Stimulated activated CD8-positive, alpha-beta memory T cell treated with anti-CD3 and anti-CD28 coated beads, Interleukin-4, amount 100 ng/mL, for 1 hour (primary cell): ENCODE measurements at places on chromosomes 3 and 15.

- DNase-seq: no peak
Observed at GRCh38 chr15:91921188-91921842, 67.8 kb downstream of the SLCO3A1 start.

GRCh38 chr3:191963182-191963581 lies 502.2 kb downstream of the PYDC2 start:
- no peak for DNase-seq

GRCh38 chr3:70854108-70854507 lies 541.7 kb upstream of the MDFIC2 start:
- DNase-seq: no peak

GRCh38 chr3:73602170-73602569 lies 22.6 kb downstream of the PDZRN3 start:
- no peak for DNase-seq

GRCh38 chr3:65342084-65342683 lies 654.4 kb upstream of the ADAMTS9 start:
- DNase-seq: no peak

DNA sequence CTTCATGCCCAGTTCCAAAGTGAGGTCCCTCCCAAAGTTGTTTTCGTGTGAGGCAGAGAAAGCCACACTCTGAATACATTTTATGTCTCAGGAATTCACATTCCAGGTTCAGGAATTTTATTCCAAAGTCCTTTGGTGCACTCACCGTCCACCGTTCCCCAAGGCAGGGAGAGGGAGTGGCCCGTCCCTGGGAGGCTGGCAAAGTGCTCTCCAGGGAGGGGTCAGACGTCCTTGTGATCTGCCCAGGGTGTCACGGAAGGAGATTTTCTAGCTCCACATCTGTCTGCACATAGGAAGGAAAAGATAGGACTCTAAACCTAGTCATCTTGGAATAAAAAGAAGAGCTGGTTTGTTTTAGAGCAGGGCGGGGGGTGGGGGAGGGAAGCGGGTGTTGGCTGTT lies 47.9 kb downstream of the KLF13 start:
- no peak for DNase-seq

DNA sequence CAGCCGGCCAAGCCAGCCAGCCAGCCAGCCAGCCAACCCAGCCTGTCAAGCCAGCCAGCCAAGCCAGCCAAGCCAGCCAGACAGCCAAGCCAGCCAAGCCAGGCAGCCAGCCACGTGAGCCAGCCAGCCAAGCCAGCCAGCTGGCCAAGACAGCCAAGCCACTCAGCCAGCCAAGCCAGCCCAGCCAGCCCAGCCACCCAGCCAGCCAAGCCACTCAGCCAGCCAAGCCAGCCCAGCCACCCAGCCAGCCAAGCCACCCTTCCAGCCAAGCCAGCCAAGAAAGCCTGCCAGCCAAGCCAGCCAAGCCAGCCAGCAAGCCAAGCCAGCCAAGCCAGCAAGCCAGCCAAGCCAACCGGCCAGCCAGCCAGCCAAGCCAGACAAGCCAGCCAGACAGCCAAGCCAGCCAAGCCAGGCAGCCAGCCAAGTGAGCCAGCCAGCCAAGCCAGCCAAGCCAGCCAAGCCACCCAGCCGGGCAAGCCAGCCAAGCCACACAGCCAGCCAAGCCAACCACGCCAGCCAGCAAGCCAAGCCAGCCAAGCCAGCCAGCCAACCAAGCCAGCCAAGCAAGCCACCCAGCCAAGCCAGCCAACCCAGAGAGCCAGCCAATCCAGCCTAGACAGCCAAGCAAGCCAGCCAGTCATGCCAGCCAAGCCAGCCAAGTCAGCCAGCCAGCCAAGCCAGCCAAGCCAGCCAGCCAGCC lies 199.5 kb downstream of the GOLGA6L6 start:
- DNase-seq: no peak
